Activated T-cell treated with anti-CD3 and anti-CD28 coated beads for 24 hours (primary cell): ENCODE measurements at places on chromosomes 4 and X.

GRCh38 chr4:42277291-42277690 lies 120.0 kb upstream of the SHISA3 start:
- DNase-seq = no peak

DNA sequence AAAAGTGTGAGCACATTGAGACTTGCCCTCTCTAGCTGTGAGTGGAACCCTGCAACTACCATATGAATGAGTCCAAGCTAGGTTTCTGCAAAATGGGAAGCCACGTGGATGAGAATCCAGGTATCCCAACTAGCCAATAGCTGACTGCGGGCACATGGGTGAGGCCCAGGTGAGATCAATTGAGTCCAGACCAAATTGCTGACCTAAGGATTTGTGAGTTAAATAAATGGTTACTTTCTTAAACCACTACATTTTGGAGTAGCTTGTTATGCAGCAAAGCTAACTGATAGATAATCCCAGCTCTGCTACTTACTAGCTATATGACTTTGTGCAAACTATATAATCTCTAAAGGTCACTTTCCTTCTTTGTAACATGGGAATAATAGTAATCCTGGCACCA lies 150.3 kb upstream of the LCORL start:
- no peak for DNase-seq

- DNase-seq = no peak
These were observed 173.9 kb upstream of the PPARGC1A start for GRCh38 chr4:24063731-24064130.

DNA sequence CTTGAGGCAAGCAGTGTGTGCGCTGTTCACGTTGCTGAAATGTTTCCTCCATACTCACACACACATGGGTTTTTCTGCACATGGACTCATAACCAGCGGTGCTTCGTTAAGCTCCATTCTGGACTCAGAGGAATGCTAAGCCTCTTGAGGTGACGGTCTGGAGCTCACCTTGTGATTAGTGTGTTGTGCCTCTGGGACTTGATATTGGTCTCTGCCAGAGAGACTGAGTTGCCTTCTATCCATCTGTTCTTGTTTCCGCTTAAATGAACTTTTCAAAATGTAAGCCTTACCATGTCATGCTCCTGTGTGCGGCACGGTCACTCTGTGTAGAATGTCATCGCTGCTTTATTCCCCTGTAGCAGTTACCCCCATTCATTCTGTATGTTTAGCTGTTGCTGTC lies 42.5 kb downstream of the ADD1 start:
- no peak for DNase-seq

DNA sequence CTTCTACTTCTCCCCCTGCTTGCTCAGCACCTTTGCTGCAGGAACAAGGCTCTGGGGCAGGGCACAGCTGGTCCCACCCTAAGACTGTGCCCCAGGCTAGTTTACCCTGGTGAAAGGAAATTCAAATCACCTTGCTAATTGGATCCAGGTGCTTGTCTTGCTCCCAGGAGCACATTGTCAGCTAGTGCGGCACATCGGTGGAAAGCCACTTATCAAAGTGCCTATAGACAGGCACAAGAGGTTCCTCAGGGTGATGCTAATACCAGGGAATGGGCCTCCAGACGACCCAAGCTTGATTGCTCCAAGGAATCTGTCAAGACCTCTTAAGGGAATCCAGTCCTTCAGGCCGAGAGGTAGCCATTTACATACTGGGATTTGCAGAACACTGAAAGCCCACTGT lies 64.5 kb upstream of the PRPS1 start:
- DNase-seq = no peak

- no peak for DNase-seq
These were observed 11.6 kb downstream of the SORBS2 start for GRCh38 chr4:185800266-185800945.

DNA sequence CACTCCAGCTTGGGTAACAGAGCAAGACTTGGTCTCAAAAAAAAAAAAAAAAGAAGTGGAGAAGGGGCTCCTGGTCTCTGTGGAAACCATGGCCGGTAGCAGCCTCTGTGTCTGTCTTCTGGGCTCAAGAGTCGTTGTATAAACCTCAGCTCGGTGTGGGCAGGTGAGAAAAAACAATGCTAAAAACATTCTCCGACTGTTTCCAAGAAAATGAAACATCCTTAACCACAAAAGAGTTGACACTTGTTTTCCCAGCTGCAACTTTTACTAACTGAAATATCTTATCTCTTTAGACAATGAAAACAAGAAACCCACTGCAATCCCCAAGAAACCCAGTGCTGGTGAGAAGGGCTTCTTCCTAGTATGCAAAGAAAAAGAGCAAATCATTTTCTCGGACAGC lies 26.2 kb downstream of the CD99 start:
- no peak for DNase-seq

GRCh38 chr4:134539729-134540231 lies 338.2 kb upstream of the PABPC4L start:
- no peak for DNase-seq
